ENCODE measurements at places on chromosomes 5 and 9.
A peak's percentile ranks its signal among the peaks of the same experiment; 100 is the strongest.

DNA sequence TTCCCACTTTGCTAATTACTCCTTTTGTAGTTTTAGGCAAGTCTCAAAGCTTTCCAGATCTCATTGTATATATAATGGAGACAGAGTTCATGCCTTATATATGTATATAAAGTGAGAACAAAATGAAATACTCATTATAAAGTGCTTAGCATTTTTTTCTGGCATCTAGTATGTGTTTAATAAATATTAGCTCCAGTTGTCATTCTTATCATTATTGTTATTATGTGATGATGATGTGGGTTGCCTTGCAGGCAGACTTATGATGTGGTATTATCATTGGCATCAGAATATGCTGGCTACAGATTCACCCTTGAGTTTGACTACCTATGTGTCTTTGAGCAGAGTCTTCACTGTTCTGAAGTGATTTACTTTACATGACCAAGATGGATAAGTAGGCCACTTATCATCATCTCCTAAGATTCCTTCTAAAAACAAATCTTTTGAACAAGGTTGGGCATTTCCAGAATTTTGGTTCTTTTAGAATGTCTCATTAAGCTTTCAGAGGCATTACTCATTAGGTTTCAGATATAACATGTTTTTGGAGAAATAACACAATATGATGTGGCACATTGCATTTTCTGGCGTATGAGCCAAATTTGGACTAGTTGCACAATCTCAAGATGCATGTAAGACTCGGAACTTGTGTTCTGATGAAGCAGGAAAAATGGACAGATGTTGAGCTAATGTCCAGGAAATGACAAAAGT, 145.6 kb upstream of the TNC start:
- peak; percentile 68 for DNase-seq

DNA sequence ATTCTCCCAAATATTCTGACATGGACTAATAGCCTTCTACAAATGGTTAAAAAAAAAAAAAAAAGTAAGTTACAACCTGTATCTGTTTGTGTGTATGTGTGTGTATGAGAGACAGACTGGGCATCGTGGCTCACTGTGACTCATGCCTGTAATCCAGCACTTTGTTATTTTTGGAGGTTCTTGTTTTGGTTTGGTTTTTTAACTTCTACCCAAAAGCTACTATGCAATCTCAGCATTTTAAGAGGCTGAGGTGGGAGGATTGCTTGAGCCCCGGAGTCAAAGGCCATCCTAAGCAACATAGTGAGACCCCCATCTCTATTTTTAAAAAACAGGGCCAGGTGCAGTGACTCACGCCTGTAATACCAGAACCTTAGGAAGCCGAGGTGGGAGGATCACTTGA, 17.6 kb upstream of the HAVCR1 start:
- DNase-seq = peak; percentile 63

DNA sequence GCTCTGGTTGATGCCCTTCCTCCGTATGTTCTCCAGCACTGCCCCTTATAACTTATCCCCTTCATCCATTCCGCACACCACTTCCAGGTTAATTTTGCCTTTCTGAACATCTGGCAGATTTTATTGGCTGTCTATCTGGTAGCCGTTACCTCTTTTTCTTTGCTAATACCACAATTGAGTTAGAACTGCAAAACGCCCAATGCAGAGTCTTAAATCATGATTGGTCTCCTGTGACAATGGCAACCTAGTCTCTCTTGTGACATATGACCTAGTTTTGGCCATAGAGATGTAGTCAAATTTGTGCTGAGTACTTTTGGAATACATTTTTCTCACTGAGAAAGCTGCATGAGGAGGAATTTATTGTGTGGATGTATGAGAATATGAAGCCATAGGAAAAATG, 365.7 kb upstream of the PRR16 start:
- DNase-seq = peak; percentile 14

DNA sequence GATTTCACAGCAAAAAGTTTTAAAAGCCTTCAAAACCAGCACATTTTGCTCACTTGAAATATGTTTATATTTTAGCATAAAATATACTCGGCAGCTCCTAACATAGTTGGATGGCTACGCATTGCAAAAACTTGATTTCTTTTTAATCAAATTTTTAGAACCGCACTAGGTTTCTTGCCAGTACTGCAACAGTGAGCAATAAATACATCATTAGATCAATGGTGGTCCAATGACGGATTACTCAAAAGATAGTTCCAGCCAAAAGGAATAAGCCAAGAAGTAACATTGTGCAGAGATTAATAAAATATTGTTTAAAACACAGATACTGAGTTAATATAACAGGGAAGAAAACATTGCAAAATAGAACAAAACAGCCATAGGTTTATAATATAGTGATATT, 5.5 kb downstream of the MARCHF3 start:
- no peak for DNase-seq
